ENCODE measurements at places on chromosomes 16 and 17.

- DNase-seq: no peak
Measured at GRCh38 chr16:82924075-82924854, 297.5 kb downstream of the CDH13 start.

GRCh38 chr17:980406-981291 lies 1.1 kb upstream of the NXN start:
- DNase-seq: peak; percentile 80

DNA sequence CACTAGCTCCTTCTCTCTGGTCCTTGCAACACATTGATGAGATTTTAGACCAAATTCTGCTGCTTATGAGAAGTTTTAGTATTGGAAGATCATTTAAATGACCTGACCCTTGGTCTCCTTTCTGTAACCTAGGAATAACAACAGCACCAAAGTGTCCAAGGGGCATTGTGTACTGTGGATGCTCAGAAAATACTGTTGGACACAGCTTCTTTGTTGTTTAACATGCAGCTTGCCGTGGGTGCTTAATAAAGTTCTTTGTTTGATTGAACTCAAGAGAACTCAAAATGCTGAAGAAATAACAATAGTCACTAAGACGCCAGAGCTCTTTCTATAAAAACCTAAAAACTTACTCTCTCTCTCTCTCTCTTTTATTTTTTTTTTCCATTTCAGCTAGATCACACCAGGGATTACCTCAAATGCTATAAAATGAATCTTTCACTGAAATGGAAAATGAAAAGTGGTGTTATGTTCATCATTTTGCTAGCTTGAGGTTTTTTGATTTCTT lies 548.9 kb upstream of the CDH8 start:
- no peak for DNase-seq

DNA sequence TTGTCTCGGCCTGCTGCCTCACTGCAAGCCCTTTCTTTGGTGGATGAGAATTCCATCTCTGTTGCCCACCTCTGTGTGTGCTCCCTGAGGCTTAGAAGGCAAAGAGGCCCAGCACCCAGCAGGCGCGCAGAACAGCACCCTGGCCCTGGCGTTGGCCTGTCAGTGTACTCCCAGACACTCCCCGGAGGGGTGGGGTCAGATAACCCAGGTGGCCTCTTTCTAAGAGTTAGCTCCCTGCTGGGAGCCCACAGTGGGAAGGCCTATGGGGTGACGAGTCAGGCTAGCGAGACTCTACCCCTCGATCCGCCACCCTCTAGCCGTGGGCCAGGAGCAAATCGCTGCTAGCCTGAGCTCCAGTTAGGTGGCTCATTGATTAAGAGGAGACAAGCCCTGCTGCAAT lies 38.1 kb downstream of the SRL start:
- no peak for DNase-seq

DNA sequence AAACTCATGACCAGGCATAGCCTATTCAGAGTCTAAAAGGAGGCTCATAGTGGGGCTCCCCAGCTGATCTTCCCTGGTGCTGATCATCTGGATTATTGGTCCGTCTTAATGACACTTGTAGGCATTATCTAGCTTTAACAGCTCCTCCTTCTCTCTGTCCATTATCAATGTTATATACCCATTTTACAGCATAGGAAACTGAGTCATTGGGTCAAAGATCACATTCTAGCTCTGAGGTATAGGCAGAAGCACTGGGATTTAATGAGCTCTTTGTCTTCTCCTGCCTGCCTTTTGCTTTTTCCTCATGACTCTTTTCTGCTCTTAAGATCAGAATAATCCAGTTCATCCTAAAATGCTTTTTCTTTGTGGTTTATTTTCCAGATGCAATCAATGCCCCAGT lies 756 bp downstream of the CCL2 start:
- no peak for DNase-seq

GRCh38 chr16:69566240-69566980 lies 644 bp downstream of the NFAT5 start:
- DNase-seq: peak; percentile 32

- DNase-seq: peak; percentile 85
Measured at GRCh38 chr16:720447-720989, 428 bp upstream of the ANTKMT start.

GRCh38 chr17:41415833-41416335 lies 8.5 kb downstream of the KRT37 start:
- DNase-seq: no peak

DNA sequence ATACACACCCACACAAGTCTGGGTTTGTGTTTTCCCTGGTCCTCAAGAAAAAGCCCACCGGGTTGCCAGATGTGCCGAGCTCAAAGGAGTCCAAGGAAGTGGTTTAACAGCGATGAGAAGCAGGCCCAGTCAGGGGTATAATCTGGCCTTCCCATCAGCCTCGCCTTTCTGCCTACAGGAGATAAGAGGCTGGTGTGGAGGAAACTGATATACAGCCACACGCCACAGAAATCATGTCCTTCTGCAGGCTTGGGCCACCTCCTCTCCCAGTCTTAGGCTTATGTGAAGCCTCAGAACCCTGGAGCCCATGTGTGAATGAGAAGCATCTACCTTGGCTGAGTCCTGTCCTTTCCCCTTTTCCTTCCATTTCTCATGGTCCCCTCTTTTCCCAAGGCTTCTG lies 43.6 kb upstream of the MMP2 start:
- DNase-seq: no peak

DNA sequence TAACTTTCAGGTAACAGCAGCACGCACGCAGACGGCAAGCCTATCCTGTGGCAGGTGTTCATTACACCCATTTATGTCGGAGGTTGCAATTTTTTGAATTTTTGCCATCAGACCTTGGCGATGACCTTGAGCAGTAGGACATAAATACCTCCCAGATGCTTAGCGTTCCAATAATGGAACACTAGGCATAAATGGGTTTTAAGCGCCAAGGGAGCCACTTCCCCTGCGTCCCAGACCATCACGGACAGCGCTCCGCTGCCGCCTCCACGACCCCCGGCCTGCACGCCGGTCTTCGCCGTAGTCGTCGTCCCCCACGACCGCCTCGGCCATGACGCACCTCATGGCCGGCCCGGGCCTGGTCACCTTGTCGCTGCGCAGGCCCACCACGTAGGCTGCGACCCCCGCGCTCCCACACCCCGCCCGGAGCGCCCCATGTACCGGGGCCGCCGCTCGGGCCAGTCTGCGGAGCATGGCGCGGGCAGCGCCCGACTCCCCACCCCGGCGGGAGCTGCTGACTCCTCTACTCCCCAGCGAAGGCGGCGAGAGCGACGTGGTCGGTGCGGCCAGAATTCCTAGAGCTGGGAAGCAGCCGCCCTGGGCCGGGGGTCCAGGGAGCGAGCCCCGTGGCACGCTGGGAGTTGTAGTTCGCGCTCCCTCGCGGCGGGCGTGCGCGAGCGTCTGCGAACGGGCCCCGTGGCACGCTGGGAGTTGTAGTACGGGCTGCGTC lies 22.7 kb downstream of the TMEM235 start:
- DNase-seq: peak; percentile 94

- no peak for DNase-seq
Measured at GRCh38 chr16:87263418-87264052, 53.7 kb downstream of the C16orf95 start.

DNA sequence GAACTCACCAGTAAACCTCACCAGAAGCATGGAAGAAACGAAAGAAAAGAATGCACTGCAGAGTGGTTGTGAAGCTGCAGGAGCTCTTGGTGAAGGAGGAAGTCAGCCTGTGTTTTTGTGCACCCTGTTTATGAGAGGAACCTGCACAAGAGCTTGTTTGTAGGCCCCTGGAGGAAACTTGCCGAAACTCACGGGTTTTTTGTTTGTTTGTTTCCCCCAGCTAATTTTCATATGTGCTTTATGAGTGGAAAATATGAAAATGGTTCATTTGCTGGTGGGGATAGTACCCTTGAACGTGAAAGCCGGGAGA lies 222.7 kb downstream of the C16orf95 start:
- no peak for DNase-seq

DNA sequence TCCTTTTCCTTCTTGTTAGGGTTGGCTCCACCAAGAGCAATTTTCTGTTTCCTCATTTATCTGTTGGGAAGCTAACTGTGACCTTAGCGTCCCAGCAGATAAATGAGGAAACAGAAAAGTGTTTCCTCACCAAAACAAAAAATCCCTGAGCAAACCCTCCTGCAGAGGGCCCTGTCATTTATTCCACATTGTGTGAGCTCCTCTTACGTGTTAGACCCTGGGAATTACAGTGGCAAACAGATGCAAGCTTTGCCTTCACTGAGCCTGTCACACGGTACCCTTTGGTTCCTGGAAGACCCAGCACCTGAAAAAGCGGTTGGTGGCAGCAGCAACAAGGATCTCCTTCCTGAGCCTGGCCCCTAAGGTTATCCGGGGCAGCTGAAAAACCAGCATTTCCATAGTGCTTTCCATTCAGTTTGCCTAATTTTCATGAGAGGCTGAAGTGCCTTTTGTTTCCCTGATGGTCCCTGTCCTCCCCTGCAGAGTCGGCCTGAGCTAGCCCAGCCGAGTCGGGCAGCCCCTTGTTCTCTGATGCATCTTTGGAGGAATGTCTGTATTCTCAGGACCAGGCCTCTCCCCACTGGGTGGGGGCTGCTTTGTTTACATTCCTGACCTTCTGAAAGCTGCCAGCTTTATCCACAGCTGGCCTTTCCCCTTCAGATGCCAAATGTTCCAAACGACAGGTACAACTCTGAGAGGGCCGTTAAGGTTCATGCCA lies 34.7 kb downstream of the YPEL2 start:
- DNase-seq: peak; percentile 70

GRCh38 chr17:43531955-43532354 lies 14.2 kb downstream of the ETV4 start:
- no peak for DNase-seq

- no peak for DNase-seq
Measured at GRCh38 chr16:54734156-54734555, 196.5 kb upstream of the IRX5 start.

- DNase-seq: peak; percentile 31
Measured at GRCh38 chr17:15945527-15946191, 729 bp downstream of the ADORA2B start.

- DNase-seq: no peak
Measured at GRCh38 chr16:57760357-57761160, 25.0 kb downstream of the KATNB1 start.

DNA sequence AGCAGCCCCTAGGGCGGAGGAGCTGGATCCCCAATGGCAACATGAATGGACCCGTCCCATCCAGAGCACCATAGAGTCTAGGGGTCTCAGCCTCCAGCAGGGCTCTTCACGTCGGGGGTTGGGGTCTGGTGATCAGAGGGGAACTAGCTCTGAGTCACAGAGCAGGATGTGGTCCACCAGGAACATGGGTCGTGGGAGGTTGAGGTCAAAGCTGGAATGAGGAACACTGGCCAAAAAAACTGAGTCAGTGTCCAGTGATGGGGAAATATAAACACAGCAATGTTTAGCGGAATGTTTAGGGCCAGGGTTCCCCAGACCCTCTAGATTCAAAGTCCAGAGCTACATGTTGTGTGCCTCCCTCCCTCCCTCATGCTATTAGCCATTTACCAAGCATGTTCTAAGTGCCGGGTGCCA lies 79.1 kb upstream of the C16orf82 start:
- no peak for DNase-seq

GRCh38 chr17:41792845-41793783 lies 6.6 kb upstream of the JUP start:
- DNase-seq: no peak

GRCh38 chr17:62712171-62712581 lies 84.7 kb downstream of the MRC2 start:
- DNase-seq: no peak

DNA sequence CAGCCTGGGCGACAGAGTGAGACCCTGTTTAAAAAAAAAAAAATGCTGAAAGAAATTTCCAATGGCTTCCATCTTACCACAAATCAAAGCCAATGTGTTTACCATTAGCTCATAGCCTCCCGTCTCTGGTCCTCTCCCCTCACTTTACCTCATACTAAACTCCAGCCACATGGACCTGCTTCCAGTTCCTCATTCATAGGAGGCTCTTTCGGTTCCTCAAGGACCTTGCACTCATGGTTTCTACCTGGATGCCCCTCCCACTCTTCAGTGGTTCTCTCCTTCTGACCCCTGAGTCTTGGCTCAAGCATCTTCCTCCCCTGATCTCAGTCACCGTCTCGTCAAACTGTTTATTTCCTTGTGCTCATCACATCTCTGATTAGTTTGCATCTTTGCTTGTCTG lies 3.8 kb upstream of the DEF8 start:
- DNase-seq: no peak

GRCh38 chr16:52489894-52490293 lies 57.0 kb downstream of the TOX3 start:
- DNase-seq: no peak

- DNase-seq: peak; percentile 39
Measured at GRCh38 chr17:75876938-75877751, 1.2 kb downstream of the TRIM47 start.

- DNase-seq: no peak
Measured at GRCh38 chr17:28892024-28892423, 5.5 kb downstream of the FLOT2 start.

DNA sequence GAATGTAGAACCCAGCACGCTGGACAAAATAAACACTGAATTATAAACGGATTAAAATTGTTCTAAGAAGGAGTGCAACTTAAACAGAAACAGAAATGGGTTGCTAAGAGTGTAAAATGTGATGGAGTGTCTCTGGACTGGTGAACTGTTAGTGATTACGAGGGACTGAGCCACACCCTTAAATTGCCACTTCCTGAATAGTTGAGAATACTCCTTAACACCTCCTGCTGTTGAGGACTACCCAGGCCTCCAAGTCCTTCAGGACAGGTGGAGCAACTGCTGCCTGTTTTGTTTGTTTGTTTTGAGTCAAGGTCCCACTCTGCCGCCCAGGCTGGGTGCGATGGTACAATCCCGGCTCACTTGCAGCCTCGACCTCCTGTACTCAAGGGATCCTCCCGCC lies 25.8 kb upstream of the IRF8 start:
- no peak for DNase-seq

GRCh38 chr17:74569020-74570003 lies 2.0 kb upstream of the CD300H start:
- no peak for DNase-seq

GRCh38 chr16:14678748-14679497 lies 15.2 kb downstream of the PLA2G10 start:
- DNase-seq: no peak

DNA sequence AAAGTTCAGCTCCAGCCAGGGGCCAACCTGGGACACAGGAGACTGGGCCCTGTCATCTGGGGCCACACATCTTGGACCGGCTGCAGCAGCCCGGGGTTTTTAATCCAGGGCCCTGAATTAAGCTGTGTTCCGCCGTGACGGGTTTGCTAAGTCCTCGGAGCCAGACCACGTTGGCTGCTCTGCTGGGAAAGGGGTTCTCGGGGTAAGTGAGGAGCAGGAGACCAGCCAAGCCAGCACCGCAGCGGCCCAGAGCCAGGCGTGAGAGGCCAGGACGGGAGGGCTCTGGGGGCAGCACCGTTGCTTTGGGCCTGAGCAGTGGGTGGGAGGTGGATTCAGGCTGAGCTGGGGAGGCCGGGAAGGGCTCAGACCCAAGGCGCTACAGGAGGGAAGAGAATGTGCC lies 31.3 kb upstream of the CBX4 start:
- DNase-seq: no peak

DNA sequence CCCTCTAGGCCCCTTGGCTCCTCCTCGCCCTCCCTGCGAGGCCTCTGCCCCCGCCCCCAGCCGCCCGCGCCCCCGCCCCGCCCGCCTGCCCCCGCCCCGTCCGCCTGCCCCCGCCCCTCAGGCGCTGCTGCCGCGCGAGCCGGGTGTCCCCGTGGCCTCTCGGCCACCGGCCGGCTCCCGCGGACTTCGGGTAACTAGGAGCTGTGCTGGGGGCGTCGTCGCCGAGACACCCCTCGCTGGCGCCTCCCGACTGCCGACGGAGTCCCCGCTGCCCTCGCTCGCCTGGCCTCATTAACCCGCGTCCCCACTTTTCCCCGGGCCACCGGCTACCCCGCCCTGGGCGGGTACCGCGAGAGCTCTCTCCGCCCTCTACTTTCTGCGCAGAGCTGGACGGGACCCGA lies at the start of gene TLCD1:
Gene TLCD1 (minus strand): TSS at position 8 of the 401 bp plus-strand sequence. CDS start 136 bp downstream, outside the sequence.
- peak; percentile 85 for DNase-seq

Data from NCI-H524 (cell line).